Neural crest cell (in vitro differentiated cells): ENCODE measurements at places on chromosomes 13 and 19. TPM values are rescaled to one million over a fixed set of nuclear protein-coding genes. Genes with fewer than 3 reads are reported as not detected.
A peak's percentile ranks its signal among the peaks of the same experiment; 100 is the strongest.

DNA sequence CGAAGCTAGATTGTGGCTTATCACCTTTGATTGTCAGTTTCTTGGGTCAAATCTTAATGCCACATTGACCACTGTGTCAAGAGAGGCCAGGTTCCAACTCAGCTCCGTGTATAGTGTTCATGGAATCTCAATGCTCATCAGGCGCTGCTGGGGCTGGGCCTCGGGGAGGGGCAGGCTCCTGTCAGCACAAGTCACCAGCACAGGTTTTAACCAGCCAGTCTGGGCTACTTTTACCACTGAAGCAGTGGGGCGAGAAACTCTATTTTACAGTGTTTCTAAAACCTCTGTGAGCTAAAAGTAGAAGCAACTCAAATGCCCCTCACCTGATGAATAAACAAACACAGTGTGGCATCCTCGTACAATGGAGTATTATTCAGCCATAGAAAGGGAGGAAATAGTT is 118.7 kb upstream of the GJB6 start:
- DNase-seq: no peak

Gene C19orf38
- not detected in 2 replicates for total RNA-seq

DNA sequence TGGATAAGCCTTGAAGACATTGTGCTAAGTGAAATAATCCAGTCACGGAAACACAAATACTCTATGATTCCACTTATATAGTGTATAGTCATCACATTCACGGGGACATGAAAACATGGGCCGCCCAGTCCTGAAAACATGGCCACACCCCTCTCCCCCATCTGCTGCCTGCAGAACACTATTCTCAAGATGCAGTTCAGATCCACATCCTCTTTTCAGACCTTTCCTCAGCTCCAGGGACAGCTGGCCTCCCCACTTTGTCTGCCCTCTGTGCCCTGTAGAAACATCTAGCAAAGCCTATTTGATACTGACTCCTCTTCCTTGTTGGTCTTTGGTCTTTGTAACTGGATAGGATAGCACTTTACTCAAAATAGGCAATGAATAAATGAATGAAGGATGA is 8.3 kb downstream of the RFX2 start:
- no peak for DNase-seq

- no peak for DNase-seq
These were observed 215.5 kb downstream of the NHLRC3 start for GRCh38 chr13:39253774-39254173.

DNA sequence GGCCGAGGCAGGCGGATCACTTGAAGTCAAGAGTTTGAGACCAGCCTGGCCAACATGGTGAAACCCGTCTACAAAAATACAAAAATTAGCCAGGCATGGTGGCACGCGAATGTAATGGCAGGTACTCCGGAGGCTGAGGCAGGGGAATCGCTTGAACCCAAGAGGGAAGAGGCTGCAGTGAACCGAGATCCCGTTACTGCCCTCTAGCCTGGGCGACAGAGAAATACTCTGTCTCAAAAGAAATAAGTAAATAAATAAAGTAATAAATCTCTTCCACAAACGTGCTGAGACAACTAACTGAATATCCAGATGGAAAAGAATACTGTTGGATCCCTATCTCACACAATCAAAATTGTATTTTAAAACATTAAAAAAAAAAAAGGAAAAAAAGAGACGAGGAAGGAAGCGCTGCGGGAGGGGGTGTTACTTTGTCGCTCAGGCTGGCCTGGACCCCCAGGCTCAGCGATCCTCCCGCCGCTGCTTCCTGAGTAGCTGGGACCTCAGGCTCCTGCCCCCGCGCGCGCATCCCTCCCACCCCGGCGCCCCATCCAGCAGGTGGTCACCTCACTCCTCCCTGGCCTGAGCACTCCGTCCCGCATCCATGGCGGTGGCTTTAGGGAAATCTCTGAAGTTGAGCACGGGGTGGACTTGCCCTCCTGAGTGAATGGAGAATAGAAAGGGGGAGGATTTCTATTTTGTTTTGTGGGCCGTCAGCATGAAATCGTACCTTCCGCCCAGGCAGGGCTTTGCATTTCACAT is 628 bp upstream of the ZNF813 start:
- no peak for DNase-seq

Gene GAPDHS
- not detected in 2 replicates for total RNA-seq

GRCh38 chr13:84315527-84315926 is 433.3 kb upstream of the SLITRK1 start:
- DNase-seq: no peak

DNA sequence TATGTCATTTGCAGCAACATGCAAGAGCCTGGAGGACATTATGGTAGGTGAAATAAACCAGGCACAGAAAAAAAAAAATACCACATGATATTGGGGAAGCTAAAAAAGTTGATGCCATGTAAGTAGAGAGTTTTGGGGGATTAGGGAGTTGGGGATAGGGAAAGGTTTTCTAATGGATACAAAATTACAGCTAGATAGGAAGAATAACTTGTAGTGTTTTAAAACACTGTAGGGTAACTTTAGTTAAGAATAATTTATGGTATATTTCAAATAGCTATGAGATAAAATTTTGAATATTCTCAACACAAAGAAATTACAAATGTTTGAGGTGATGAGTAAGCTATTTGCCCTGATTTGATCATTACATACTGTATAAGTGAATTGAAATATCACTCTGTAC is 1456.7 kb upstream of the MIR17HG start:
- DNase-seq: no peak

DNA sequence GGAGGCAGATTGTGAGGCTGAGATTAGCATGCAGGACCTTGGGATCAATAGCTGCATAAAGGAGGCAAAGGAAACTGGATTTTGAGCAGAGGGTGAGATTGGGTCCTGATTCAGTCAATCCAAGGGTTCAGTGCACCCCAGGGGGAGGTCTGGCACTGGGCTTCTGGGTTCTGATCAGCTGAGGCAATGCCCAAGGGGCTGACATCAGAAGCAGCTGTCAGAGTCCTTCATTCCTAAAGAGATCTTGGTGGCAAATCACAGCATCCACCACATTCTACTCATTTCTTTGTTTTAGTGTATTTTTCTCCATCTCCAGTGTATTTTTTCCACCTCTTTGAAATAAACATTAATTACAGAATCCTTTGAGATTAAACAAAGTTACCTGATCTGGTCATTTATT is 5.4 kb upstream of the LYPD5 start:
- no peak for DNase-seq

DNA sequence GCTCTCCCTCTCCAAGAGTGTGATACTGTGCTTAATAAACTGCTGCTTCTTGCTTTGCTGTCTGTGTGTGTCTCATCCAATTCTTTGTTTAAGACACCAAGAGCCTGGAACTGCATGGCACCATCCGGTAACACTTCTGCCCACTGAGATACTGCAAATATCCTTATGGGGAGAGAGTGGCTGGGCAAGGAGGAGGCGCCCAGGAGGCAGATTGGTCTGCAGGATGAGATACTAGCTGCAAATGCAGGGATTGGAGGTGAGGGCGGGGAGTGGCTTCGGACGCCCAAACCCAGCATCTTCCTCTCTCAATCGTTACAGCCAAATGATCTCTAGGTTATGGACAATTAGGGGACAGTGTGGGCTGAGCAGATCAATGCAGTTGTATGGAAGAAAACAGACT is 1.7 kb upstream of the SIGLEC7 start:
- no peak for DNase-seq

DNA sequence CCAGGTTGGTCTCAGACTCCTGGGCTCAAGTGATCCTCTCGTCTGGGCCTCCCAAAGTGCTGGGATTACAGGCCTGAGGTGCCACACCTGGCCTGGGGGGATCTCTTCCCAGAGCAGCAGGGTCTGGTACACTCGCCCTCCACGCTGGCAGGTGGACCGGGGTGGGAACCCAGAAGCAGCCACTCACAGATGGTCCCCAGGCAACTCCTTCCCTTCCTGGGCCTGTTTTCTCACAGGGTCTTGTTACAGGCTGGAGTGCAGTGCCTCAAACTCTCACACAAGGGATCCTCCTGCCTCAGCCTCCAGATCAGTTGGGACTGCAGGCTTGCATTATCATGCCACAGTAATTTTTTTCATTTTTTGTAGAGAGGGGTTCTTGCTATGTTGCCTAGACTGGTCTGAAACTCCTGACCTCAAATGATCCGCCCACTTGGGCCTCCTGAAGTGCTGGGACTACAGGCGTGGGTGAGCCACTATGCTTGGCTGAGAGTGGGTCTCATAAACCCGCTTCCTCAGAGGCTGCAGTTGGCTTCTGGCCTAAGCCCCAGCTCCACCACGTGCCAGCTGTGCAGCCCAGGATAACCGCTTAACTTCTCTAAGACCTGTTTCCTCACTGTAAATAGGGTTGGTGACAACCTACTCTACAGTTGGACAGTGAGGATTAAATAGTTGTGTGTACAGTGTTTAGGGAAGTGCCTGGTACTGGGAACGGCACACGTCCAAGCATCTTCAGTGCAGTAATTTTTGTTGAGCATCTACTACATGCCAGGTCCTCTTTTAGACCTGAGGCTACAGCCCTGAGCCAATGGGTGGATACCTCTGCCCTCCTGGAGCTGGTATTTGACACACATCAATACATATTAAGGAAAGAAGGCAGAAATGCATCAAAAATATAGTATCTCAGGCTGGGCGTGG is 871 bp upstream of the CCER2 start:
- DNase-seq: no peak

Gene SPACA4
- not detected in 2 replicates for total RNA-seq

DNA sequence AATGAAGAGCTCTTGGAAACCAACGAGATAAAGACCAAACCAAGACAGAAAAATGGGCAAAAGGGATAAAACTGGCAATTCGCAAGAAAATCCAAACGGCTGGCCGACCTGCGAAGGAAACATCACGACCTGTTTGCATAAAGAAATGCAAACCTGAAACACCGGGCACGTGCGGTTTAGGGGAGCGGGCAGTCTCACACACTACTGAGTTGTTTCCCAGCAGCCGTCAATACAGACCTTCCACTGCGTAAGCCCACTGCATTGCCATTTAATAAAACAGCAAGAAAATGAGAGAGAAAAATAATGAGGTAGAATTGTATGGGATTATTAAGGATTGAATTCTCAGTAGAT is 642 bp upstream of the PEG3 start:
- no peak for DNase-seq

Gene EBI3
- total RNA-seq: not detected in 2 replicates

- DNase-seq: no peak
These were observed 20.4 kb upstream of the SPRY2 start for GRCh38 chr13:80361298-80361697.

DNA sequence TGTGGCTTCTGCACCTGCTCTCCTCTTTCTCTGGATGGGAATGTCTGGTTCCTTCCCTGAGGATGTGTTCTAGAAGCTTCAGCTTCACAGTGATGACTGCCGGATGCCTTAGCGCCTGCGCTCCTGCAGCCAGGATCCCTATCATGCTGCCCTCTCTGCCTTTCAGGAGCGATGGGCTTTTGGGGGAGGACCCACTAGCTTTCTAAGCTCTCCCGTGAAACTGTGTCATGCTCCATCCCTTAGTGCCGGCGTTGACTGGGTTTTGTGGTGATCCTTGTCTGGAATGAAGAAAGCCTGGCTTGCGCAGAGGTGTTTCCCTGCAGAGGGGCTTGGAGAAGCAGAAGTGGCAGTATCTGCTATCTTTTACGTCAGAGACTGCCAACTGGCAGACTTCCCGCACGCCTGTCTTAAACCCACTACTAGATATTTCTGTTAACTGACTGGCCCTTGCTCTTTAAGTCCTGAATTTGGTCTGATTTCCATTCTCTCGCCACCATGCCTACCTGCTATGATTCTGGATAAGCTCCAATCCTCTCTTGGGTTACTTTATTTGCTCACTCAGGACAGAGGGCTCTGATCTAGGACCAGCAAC is 3.8 kb upstream of the KMT2B start:
- DNase-seq: no peak

DNA sequence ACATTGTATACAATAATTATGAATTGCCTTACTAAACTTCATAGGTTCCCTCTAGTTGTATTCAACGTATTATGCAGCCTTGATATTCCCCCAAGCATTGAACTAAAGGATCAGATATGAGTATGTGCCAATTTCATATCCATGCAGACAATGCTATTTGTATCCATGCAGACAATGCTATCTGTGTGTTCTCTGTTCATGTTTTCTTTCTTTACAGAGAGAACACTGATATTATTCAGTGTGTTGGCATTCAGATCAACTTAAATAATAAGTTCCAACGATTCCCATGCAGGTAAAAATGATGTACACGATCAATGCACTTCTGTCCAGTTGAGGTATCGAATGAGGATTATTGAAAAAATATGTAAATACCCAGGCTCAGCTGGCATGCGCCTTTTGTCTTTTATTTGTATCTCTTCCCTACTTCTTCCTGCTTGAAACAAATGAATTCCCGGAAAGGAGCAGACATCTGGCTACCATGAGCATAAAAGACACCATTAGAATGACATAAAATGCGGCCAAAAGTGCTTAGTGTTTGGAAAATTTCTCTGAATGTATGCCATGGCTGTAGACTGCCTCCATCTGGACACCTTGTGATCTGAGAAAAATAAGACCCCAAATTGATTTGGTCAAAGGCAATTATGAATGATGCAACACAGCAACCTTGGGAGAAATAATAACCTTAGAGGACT is 731.5 kb downstream of the SLITRK1 start:
- no peak for DNase-seq

DNA sequence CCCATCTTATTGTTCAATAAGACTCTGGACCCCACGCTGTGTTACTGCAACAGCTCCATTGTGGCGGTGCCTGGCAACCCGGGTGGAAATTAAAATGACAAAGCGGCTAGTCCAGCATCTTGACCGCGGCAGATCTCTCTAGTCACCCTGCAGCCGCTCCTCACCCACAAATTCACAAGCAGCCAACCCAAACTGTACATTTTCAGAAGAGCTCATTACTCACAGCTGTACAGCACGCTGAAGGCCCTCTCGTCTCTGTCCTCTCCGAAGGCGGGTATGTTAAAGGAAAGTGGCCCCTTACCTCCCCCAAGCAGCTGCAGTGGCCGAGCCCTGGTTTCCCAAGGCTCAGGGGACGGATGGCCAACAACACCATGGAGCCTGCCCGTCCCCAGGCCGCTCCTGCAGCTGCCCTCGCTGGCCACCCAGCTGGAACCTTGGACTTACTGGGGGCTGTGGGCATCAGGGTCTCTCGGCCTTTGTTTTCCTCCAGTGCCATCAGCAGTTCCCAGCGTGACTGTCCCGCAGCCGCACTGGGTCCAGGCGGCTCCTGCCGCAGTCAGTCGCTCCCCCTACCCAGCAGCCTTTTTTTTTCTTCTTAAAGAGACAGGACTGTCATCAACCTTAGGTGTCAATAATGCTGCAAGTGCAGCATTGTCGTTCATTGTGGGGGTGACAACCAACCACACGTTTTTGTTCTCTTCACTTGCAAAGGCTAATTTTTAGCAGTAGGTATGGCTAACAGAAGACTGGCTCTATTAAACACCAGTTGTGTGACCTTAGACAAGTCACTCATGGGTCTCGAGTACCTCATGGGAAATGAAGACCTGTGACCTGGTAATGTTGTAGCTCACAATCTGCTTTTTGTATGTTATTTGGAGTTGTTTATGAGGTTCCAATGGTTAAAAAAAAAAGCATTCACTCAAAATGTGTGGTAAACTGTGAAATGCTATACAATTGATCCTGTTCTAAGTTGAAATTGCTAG is at the start of gene SACS:
TSS of gene SACS (minus strand) at position 532 of the 983 bp plus-strand sequence. CDS start 22,463 bp downstream, outside the sequence.
- peak; percentile 68 for DNase-seq

- DNase-seq: peak; percentile 77
These were observed 4.6 kb downstream of the POP4 start for GRCh38 chr19:29610574-29611271.
